ENCODE measurements at places on chromosomes 7 and 10.
A peak's percentile ranks its signal among the peaks of the same experiment; 100 is the strongest.

DNA sequence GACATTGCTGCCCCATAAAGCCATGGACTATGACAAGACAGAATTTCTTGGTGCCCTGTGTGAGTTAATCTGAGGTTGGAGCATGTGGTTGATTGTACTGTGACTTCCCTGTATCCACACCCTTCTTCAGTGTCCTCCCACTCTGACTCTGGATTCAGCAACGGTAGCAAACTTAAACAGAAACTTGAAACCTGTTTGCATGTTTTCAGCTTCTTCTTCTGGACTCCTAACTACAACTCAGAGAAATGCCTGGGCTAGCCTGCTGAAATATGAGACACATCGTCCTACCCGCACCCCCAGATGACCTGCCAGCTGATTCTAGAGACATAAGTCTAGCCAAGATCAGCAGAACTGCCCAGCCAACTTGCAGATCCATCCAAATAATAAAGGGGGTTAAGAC lies 78.4 kb downstream of the IPMK start:
- peak; percentile 5 for DNase-seq

DNA sequence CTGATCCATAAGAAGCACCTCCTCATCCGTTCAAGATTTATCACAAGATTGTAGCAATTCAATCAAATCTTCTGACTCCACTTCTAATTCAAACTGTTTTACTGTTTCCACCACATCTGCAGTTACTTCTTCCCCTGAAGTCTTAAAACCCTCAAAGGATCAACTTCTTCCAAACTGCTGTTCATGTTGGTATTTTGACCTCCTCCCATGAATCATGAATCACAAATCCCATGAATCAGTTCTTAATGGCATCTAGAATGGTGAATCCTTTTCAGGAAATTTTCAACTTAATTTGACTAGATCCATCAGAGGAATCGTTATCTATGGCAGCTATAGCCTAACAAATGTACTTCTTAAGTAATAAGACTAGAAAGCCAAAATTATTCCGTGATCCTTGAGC lies 122.3 kb downstream of the IMMP2L start:
- peak; percentile 27 for DNase-seq

- DNase-seq = no peak
Measured at GRCh38 chr7:136076954-136077353, 99.8 kb upstream of the MTPN start.

DNA sequence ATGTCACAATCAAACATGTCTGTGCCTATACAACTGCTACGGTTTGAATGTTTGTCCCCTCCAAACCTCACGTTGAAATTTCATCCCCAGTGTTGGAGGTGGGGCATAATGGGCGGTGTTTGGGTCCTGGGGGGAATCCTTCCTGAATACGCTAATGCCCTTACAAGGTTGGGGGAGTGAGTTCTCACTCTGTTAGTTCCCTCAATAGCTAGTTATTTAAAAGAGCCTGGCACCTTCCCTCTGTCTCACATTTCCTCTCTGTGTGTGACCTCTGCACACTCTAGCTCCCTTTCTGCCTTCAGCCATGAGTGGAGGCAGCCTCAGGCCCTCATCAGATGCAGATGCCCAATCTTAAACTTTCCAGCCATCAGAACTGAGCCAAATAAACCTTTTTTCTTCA lies 129.5 kb downstream of the GRM8 start:
- no peak for DNase-seq

GRCh38 chr7:128383776-128384175 lies 22.3 kb upstream of the PRRT4 start:
- no peak for DNase-seq

GRCh38 chr7:157471259-157472125 lies 134.7 kb downstream of the DNAJB6 start:
- DNase-seq = no peak

GRCh38 chr10:71357792-71358265 lies 38.8 kb downstream of the SLC29A3 start:
- peak; percentile 7 for DNase-seq

- DNase-seq = peak; percentile 51
Measured at GRCh38 chr7:87218796-87219544, 562 bp downstream of the TMEM243 start.

DNA sequence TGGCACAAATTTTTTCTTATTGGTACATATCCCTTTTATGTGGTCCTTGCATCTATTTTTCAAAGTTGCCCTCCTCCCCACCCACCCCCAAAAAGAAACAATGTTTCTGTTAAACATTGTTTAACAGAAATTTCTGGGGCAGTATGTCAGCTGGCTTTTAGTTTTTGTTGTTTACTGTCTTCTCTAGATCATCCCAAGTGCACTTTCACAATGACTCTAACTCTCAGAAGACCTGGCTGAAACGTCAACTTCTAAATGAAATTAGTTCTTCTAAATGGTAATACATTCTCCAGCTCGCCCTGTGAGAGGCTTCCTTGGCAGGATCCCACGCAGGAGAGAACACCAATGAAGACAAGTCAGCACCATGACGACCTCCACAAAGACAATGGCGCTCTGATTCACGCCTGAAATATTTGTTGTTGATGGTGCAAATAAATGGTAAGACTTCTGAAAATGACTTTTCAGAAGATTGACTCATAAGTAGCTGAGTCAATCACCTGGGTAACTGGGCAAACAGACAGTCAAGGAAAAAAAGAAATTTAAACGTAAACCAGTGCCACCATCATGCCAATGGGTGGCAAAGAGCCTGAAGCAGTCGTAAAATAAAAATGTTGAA lies 293.7 kb downstream of the FZD1 start:
- peak; percentile 90 for DNase-seq

GRCh38 chr7:69906283-69906995 lies 308.2 kb downstream of the AUTS2 start:
- no peak for DNase-seq

DNA sequence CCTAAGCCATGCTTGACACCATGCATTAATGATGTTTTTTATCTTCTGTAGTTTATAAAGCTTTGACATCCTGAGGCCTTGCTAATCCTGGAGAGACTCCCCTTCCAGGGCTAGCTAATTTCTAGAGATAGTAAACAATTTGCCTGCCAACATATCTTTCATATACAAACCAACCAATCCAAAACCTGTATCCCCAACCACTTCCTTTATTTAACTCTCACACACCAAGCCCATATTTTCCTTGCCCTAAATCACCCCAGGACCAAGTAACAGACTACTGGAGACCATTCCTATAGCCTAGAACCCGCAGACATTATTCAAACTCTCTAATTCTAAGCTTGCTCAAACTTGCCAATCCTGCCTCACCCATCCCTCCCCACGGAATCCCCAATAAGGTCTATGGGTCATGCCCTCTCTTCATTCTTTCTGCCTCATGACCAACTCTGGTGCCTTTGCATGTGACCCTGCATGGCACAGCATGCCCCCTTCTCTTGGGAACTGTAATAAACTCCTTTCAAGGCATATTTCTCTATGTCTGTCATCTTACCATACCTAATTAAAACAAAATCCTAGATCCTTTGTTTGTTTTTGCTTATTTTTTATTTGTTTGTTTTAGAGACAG lies 116.6 kb upstream of the CACUL1 start:
- DNase-seq = peak; percentile 19

- no peak for DNase-seq
Measured at GRCh38 chr10:30420766-30421165, 13.2 kb upstream of the MAP3K8 start.

DNA sequence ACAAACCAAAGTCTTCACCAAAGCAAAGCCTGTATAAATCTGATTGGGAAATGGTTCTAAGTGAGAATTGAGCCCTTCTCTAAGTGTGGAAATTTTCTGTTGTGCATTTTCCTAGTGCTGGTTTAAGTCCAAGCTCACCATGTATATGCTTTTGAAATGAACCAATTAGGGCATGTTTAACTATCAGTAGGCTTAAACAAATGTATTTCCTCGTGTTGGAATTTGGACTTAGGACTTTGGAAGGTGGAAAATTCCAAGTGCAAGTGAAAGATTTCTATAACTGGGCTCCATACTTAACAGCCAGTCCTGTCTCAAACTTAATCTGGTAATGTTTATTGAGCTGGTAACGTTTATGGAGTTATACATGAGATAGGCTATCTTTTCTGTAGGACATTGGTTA lies 28.5 kb downstream of the CCNY start:
- no peak for DNase-seq

DNA sequence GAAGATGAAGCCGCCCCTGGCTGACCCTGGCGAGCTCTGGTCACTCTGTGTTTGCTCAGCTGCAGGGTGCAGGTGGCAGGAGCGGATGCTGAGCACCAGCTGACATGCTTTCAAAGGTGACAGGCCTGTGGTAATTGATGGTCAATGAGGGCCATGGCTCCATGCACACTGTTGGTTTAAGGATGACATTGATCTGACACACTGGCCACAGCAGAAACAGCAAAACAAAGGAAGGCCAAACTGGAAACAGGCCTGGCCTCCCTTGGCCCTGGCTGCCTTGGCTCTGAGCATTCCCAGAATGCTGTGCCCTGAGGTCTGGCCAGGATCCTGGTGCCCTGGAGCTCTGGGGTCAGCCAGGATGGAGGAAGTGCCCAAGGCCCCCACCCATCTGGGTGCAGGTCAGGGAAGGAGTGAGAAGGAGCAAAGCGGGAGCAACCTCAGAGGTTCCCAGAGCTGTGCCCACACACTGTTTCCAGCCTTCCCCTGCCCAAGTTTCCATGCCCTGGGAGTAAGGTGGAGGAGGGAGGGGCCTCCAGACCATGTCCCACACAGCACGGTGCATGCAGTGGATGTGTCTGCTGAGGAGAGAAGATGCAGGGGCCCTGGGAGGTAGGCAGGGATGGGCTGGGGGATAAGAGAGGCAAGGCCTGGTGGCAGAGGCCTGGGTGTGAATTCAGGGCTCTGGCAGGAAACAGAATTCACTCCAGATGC lies 302.2 kb downstream of the RPS24 start:
- DNase-seq = peak; percentile 83

DNA sequence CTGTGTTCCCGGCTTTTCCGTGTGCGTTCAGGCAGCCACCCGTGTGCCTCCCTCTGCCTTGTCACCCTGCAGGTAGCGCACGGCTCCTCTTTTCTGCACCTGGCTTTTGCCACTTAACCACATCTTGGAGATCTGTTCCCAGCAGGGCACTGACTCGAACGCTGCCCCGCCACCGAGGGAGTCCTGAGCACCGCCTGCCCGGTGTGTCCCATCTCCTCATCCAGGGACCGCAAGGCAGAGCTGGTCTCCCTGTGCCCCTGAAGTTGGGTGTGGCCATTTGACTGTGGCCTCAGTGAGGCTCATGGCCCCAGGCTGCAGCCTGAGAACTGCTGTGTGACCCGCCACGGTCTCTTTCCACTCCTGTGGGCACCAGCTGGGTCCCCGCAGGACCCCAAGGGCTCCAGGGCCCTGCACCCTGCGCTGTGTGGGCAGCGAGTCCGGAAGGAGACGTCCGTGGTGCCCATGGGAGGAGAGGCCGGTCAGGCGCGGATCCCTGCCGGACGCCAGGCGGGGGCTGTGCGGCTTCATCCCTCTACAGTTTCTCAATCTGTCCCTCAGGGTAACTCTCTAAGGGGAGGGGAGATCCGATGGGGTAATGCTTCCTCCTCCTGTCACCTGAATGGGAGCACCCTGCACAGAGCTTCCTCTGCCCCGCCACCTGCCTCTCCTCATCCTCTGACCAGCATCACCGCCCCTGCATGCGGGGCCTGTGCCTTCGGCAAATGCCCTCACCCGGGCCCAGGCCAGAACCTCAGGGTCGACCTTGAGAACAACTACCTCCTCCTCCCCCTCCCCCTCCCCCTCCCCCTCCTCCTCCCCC lies 1.8 kb upstream of the INTS1 start:
- no peak for DNase-seq

GRCh38 chr7:129919492-129919891 lies 33.3 kb downstream of the UBE2H start:
- no peak for DNase-seq

- DNase-seq = peak; percentile 65
Measured at GRCh38 chr10:108911814-108912541, 1011.3 kb downstream of the XPNPEP1 start.

GRCh38 chr7:75937958-75938786 lies 23.2 kb downstream of the POR start:
- DNase-seq = peak; percentile 91

DNA sequence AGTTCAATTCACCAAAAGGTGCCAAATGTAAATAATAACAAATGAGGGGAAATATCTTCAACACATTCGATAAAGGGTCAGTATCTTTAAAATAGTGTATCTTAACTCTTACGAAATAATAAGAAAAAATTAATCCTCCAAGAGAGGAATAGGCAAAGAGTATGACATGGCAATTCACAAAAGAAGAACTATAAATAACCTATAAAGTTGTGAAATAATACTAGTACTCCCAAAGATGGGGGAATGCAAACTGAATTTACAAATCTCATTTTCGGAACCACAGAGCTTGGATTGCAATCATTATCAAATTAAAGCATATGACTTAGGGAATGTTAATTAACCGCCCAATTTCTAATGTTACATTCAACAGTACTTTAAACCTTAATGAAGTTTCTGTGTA lies 78.2 kb upstream of the TARP start:
- DNase-seq = no peak

DNA sequence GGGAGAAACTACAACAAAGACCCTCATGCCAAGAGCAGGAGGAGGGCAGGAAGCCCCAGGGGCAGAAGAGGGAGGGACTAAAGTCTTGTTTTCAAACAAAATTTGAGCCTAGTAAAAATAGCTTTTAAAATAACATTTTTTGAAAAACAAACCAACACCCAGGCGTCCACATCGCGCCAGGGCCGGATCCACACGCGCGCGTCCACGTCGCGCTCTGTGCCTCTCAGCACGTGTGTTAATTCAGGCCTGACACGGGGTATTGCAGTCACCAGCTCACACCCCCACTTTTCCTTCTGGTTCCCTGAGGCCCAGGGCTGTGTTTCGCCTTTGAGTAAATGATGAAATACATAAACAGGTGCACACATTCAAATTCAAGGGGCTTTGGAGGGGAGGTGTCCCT lies 196.2 kb downstream of the TCERG1L start:
- DNase-seq = no peak

- no peak for DNase-seq
Measured at GRCh38 chr7:1806354-1806753, 136.3 kb downstream of the ELFN1 start.

DNA sequence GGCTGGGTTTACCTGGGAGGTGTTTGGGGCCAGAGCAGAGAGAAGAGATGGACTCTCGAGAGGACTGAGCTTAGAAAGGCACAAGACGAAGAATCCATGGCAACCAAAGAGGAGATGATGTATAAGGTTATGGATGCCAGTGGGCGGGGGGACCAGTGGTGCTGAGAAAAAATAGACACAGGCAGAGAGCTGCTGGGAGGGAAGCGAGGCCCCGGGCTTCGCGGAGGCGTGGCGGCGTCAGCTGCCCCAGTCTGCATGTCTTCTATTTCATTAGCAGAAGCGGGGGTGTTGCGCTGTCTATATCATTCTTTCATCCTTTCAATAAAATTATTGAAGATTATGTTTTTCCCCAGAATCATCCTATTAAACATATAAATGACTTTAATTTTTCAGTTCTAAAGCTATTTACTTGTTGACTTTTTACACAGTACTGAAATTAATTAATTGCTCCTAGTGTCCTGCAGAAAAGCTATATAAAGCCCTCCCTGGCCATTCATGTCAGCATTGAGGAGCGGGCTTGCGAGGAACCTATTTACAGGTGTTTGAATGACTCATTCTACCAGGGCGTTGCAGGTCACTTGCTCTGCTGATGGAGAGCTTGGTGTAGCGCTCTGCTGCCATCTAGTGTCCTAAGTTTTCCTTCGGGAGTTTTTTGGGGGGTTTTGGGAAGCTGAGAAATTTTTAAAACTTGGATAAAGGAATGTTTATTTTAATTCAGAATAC lies 42.9 kb upstream of the BHLHA15 start:
- DNase-seq = peak; percentile 50
